Brain pericyte (primary cell): ENCODE measurements at places on chromosomes 4 and X.

GRCh38 chrX:131821945-131822622, 201.0 kb upstream of the STK26 start:
- no peak for DNase-seq

DNA sequence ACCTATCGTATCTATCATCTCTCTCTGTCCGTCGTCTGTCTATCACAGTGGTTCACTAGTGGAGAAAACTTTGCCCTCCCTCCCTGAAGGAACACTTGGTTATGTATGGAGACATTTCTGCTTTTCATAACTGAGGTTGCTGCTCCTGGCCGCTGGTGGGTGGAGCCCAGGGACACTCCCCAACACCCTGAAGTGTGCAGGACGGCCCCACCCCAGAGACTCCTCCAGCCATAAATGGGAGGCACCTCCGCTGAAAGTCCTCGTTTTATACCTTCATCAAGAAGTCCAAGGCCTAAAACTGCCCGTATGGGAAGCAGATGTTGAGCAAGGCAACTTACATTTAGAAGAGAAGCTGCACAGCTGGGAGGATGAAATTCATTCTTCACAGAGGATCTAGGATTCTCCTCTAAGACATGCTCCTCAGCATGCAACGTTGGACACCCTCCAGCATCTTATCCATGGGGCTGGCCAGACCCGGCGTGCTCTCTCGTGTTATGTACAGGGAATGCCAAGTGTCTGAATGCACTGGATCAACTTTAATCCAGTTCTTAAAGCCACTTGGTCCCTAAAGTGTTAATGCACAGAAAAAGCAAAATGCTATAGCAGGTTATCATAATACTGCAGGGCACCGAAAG, 43.5 kb downstream of the PRKX start:
- DNase-seq, result no peak

DNA sequence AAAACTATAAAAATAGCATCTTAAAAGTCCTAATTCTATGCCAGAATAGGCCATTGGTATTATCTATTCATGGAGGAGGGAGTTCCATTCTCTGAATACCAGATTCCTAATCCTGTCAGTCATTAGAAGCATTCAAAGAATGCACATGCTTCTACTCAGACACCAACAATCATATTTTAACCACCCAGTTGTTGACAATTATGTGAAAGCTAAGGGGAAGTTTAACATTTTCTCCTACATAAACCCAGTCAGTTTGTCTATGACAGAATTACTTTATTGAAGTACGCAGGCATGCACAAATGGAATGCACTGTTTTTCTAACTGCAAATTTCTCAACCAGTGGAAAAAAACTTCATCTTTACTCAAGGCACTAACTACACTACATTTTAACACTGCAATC, 69.6 kb upstream of the MTNR1A start:
- DNase-seq, result no peak

DNA sequence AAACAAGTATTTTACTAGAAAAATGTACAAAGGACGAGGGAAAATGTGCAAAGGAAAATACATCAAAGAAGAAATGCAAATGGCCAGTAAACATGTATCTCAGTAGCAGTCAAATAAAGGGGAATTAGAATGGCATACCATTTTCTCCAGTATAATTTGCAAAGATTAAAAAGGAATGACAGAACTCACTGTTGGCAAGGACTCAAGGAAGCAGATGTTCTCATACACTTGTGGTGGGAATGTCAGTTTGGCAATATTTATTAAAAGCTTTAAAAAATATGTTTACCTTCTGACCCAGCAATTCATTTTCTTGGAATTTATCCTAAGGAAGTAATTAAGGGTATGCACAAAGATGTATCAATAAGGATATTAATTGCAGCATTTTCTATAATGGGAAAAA, 7.6 kb downstream of the CLCN5 start:
- DNase-seq, result no peak

DNA sequence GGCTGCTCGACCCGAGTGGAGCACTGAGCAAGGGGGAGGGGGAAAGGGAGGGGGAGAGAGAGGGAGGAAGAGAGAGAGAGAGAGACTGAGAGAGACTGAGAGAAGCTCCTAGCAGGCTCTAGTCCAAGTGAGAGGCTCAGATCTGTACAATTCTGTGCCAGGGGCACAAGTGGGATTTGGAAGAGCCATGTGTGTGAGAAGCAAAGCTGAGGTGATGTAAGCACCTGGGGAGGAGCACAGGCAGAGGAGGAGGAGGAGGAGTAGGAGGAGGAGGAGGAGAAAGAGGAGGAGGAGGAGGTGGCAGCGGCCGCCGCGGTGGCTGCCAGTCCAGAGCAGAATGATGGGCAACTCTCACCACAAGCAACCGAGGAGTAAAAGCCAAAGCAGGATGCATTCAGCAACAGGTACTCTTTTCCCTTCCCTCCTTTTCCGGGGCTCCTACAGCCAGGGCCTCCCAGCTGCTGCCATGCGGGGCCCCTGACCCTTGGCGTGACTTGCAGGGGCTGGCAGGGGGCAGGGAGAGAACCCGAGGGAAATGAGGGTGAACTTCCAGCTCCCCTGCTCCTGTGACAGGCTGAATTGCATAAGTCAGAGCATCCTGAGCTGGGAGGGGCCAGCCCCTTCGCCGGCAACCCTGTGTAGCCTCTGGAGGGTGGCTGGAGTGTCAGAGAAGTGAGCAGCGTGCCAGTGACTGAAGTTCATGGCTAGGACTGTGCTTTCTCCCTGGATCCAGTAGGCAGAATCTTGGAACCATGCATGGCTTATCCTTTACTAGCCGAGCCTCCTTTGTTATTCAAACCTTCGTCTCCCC, 62.2 kb downstream of the RTL5 start:
- DNase-seq, result no peak

GRCh38 chr4:184413261-184414046, 60.9 kb downstream of the IRF2 start:
- DNase-seq, result no peak

GRCh38 chr4:119068529-119068962, 67.1 kb upstream of the MYOZ2 start:
- DNase-seq, result no peak

DNA sequence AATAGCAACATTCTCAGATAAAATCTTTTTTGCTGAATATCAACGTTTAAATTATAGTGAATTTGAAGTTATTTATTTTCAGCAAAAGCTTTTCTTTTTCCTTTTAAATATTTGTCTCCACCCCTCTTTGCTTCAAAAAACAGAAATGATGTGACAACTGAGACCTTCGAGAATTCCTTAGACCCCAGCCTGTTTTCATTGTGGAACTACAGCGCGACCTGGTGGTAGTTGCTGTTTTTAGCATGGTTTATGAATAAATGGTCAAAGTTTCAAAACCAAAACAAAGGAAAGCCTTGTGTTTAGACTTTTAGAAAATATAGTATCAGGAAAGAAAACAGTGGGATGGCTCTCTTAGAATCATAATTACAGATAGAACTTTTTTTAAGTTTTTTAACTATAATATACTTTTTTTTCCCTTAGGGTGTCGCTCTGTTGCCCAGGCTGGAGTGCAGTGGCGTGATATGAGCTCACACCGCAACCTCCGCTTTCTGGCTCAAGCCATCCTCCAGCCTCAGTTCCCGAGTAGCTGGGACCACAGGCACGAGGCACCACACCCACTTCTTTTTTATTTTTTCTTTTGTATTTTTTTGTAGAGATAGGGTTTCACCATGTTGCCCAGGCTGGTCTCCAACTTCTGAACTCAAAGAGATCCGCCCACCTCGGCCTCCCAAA, 26.8 kb upstream of the TMEM184C start:
- DNase-seq, result peak; percentile 69

DNA sequence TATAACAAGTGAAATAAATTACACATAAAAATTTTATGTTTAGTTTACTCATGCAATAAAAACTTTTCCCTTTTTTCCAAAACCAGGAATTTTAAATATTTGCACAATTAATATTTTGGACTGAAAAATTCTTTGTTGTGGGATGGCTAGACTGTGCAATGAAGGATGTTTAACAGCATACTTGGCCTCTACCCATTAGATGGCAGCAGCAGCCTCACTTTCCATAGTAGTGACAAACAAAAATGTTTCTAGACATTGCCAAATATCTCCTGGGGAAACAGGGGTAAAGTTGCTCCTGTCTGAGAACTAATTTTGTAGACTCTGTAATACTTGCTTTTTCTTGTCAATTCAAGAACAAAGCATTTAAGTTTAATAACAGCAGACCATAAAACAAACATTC, 49.8 kb downstream of the SCLT1 start:
- DNase-seq, result no peak

DNA sequence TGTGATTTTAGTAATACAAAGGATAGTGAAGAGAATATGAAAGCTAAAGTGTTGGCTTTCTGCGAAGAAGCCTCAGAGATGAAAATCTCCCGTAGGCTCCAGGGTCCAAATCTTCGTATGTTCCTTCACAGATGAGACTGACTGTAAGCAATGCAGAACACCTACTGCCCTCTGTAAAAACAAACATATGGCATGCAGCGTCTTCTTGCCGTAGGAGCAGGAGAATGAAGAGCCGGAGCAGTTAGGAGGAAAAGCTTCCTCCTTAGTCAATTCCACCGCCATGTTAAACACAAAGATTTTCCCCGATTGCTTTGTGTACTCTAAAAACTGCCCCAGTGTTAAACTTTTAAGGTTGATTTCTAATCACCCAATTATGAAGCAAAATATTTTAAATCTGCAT, 22.5 kb downstream of the RWDD4 start:
- DNase-seq, result no peak

DNA sequence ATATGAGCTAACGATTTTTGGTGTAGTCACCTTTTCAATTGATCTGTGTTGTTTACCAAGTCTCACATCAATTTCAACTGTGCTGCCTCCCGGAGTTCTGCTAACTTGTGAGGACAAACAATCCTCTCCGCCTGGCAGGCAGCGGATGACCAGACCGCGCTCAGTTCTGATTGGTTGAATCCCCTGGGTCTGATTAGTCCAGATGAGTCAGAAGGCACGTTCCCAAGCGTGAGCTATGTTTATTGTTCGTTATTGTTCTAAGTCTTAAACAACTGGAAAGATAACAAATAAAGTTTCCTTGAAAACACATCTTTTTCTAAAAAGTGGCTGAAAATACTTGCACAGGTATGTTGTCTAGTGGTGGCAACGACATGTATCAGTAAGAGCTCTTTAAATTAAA, 37.9 kb upstream of the TRPC3 start:
- DNase-seq, result no peak

- no peak for DNase-seq
These were observed 181.8 kb downstream of the PTTG2 start for GRCh38 chr4:38141808-38142500.

DNA sequence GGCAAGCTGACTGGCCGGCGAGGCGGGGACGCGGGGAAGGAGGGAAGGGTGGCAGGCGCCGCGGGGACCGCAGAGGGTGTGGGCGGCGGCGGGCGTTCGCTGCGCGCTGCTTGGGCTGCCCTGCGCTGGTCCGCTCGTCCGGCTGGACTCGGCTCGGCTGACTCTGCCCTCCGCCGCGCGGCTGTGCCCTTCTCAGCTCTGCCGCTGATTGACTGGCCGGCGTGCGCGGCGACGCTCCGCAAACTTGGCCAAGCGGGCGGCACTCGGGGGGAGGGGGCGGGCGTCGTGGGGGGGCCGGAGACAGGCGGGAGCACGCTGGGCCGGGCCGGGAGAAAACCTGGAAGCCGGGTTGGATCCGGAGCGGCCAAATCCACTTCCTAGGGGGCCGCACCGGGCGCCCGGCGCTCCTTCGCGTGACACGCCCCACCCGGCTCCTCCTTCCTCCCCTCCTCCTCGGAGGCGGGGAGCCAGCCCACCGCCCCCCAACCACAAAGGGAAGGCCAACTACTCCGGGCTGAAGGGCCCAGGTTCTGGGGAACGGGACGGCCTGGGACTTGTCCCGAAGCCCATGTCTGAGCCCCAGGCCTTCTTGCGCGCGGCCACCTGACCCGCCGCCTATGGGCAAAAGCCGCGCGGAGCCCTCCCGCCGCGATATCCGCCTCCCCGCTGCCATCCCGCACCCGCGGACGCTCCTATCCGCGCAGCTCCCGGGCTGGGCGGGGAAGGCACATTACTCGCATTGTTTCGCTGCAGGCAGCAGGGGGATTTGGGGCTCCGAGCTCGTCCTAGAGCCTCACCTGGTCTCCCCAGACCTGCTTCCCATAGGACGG, at the start of gene GPC4:
GPC4 (minus strand) TSS at position 214 of the 830 bp plus-strand sequence. CDS start 524 bp downstream, outside the sequence.
- DNase-seq, result no peak

- DNase-seq, result no peak
These were observed 18.9 kb downstream of the DNAJB14 start for GRCh38 chr4:99927566-99927965.

- DNase-seq, result no peak
These were observed 371.4 kb upstream of the AMOT start for GRCh38 chrX:113212052-113212451.

GRCh38 chr4:139014371-139015268, 961 bp upstream of the NOCT start:
- peak; percentile 50 for DNase-seq

GRCh38 chr4:123235431-123235830, 161.2 kb upstream of the SPRY1 start:
- DNase-seq, result no peak

DNA sequence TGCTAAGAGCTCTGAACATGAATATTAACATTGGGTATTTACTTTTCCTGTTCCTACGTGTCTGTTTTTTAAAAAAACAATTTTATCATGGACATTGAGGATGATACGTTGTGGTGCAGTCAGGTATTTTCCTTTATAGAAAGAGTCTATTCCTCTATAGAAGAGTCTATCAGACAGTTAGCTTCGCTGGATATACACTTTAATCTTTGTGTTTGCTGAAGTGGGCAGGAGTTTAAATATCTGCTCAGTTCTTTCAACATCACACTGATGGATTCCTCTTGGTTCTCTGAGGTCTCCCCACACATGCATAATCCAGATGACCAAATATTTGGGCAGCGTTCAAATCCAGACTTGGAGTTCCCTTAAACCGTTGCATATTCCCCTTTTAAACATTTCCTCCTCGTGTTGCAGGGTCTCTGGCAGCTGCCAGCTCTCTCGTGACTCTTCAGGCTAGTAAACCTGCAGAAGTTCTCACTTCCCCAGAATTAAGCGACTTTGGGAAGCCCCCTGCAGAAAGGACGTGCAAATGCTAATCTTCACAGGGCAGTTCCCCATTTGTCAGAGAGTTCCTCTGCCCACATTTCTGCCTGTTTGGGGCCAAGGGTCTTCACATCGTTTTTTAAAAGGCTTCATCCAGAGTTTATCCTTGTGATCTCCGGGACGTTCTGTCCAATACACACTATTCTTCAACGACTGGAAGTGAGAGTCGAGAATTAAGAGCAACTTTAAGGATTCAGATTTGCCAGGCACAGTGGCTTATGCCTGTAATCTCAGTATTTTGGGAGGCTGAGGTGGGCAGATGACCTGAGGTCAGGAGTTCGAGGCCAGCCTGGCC, 20.5 kb upstream of the DHRSX start:
- no peak for DNase-seq

DNA sequence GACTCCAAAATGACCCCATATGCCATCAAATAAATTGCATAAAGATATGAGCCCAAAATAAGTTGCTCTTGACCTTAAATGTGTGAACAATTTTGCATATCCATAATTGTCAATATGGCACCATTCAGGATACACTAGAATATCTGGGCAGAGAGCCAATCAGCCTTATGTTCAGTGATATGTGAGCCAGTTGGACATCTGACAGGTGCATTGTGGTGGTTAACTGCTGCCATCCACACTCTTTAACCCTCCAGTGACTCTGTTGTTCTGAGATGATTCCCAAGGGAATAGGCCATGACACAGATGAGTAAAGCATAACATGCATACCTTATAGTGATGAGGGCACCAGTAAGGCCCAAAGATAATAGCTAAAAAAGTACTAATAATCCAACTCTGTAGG, 500.1 kb downstream of the PCDH18 start:
- no peak for DNase-seq
